ENCODE measurements at places on chromosomes 16 and 17. TPM values are rescaled to one million over a fixed set of nuclear protein-coding genes. Genes with fewer than 3 reads are reported as not detected.

Gene AIPL1
- not detected for total RNA-seq

Gene ABCA6
- 20.8 TPM for total RNA-seq

Gene TPSB2
- 4.4 TPM for total RNA-seq

Gene SOX8
- 2.6 TPM for total RNA-seq

Gene MLKL
- total RNA-seq: 10.9 TPM

Gene SRRM2
- total RNA-seq: 231 TPM

Gene GP1BA
- total RNA-seq: not detected

Gene SDR42E2
- 0.66 TPM for total RNA-seq

Data from body of pancreas (tissue), 4 donors.